ENCODE measurements at places on chromosomes 4 and X.

DNA sequence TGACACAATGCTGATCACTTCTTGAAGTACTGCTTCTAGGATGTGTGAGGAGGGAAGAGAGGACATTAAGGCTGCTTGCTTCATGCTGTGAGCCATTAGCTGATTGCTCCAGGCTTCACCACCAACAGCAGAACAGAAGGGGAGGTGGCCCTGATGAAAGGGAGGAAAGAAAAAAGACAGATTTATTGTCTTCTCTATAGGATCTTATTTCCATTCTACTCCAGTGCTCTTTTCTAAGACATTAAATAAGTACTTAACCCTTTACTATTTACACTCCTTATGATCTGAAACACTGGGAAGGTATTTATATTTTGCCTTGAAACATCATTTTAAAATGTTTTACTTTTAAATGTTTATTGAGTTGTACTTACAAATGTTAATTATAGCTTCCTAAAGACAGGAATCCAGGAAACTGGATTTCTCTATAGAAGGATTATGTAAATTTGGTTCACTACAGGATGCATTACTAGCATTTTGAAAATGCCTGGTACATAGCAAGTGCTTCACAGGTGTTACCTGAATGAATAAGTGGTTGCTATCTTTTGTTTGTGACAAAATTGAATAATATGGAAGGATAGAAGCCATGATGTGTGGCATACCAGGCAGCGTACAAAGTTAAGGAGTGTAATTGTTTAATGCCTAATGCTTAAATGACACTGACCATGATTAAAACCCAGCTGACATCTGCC lies 680.9 kb upstream of the ATOH1 start:
- DNase-seq: no peak

GRCh38 chr4:146972036-146972435 lies 26.4 kb upstream of the TTC29 start:
- DNase-seq: no peak

DNA sequence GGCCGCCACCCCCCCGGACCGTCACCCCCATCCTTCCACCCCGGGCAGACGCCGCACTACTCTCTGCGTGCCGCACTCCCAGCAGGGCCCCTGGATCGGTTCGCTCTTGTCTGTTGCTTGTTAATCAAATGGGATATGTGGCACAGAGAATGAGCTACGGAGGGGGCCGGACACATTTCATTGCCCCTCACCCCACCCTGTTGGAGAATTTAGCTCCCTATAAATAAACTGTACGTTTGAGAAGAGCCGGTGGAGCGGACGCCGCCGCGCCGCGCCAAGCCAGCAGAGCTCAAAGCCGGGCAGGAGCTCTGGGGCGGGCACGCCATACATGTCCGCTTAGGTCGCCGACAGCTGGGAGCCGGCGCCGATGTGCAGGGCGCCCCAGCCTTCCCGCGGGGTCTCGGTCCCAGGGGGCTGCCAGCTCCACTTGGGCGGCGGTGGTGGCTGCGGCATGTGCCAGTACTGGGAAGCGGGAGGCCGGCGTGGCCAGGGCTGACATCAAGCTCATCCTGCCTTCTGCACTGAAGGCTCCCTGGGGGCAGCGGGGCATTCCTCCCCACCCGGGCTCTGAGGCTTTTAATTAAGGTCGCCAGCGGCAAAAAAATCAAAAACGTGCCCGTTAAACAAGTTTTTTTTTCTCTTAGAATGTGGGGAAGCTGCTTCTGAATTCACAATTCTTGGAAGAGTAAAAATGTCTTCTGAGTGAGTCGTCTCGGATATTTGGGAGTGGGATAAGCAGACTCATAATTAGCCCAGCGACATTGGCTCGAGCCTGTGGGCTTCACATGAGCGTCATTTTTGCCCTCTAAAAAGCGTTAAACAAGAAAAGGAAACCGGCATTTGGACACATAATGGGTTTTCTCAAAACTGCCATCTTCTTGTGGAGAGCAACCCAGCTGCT lies 1.1 kb upstream of the PCDH19 start:
- no peak for DNase-seq

DNA sequence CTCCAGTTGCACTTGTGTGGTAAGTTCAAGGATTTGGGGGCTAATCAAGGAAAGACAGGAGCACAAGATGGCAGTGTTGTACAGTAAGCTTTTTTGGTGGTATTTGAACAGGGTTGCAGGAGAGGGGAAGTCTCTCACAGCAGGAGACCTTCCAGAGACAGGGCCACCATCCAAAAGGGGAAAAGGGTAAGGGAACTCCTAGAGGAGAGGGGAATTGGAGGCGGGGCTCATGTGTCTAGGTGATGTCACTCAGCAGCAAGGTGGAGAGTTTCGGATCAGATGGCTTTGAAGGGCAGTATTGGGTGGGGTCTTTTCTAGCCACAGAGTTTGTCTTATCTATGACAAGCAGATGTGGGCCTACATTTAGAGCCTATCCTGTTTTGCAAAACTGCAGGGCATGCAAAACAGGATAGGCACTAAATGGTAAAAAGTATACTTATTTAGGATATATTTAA lies 13.4 kb upstream of the RNF175 start:
- DNase-seq: no peak

DNA sequence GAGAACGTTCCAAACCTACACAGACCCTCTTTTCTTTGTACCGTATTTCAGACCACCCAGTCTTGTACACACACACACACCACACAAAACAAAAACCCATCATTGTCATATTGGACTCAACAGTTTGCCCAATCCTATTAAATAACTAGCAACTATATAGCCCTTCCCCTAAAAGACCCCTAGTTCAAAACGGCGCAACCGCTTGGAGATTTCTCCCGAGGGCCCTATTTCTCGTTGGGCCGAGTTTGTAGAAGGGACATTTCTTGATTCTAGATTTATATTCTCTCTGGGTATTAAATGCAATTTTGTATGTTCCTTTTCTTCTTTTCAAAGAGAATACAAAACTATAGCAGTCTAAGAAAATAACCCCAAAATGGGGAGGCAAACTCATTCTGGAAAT lies 547 bp upstream of the PDGFRA start:
- DNase-seq: no peak

DNA sequence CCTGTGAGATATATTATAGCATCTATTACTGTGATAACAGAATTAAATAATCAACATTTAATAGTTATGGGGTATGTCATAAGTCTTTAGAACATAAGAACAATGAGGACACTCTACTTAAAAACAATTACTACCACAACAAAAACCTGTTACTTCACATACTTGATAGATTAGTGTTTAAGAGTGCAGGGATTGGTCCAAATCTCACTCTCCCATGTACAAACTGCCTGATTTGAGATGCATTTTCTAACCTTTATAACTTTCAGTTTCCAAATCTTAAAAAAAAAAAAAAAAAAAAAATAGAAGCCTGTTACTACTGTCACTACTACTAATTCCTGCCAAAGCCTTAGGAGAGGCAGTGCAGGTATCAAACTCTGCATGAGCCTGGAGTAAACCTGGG lies 5.6 kb downstream of the PCDH18 start:
- DNase-seq: no peak
